ENCODE measurements at places on chromosomes 1 and 21. TPM values are rescaled to one million over a fixed set of nuclear protein-coding genes. Genes with fewer than 3 reads are reported as not detected.

Gene RPTN
- not detected for total RNA-seq

Gene RGS8
- total RNA-seq = not detected

Gene SPRR1A
- not detected for total RNA-seq

Gene HCRTR1
- total RNA-seq = 0.67 TPM

Gene BARHL2
- total RNA-seq = not detected

Gene PRAMEF8
- not detected for total RNA-seq

Gene DIO1
- not detected for total RNA-seq

Gene MATN1
- not detected for total RNA-seq

Gene ANKRD65
- 2.1 TPM for total RNA-seq

Gene NTMT2
- 5.9 TPM for total RNA-seq

Gene DDAH1
- total RNA-seq = 4.1 TPM

Gene SYPL2
- 30.4 TPM for total RNA-seq

Gene NEK2
- total RNA-seq = 0.25 TPM

GRCh38 chr1:190908691-190909090 lies 431.0 kb upstream of the BRINP3 start:
- DNase-seq = no peak

- no peak for DNase-seq
These were observed 112.5 kb downstream of the RRAGC start for GRCh38 chr1:38746941-38747600.

DNA sequence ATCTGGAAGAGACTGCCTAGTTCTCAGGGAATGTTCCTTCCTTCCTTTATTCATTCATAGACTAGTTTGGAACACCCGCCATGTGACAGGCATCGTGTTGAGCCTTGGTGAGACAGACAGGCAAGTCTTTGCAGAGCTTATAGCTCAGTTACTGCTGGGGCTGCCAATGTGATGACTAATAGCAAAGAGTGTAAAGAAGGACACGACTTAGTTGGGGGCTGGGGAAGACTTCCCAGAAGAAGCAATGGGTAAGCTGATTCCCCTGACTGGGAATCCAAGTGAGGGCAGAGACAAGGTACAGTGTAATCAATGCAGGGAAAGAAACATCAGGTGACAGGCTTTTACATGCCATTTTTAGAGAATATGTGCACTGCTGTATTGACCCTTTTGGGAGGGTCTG lies 51.2 kb downstream of the TENT5C start:
- DNase-seq = no peak

DNA sequence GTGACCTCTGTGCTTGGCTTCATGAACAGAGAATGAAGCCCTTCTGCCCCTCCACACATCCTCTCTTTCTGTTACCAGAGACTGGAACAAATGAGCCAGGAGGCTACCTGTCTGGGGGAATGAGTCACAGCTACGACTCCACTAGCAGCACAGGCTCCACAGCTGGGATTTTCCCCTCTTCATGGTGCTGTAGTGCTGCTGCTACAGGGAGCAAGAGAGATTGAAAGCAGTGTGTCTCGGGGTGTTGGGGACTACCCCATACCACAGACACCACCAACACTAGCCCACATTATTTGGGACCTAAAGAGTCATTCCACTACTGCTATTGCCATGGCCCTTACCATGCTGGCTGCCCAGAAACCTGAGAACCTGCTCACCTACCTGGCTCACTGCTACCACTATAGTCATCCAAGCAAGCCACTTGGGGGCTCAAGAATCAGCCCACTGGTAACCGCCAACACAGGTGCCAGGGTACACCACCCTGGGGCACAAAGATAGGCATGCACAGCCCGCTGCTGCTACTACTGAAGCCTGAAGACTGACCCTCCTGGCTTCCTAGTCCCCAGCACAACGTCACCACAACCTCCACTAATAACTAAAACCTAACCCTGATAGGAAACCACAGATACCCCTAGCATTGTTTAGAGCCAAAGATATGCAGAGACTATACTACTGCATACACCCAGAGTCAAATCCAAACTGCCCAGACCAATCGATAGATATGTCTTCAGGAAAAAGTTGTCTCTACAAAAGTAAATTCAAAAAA lies 17.7 kb downstream of the CD1E start:
- no peak for DNase-seq

DNA sequence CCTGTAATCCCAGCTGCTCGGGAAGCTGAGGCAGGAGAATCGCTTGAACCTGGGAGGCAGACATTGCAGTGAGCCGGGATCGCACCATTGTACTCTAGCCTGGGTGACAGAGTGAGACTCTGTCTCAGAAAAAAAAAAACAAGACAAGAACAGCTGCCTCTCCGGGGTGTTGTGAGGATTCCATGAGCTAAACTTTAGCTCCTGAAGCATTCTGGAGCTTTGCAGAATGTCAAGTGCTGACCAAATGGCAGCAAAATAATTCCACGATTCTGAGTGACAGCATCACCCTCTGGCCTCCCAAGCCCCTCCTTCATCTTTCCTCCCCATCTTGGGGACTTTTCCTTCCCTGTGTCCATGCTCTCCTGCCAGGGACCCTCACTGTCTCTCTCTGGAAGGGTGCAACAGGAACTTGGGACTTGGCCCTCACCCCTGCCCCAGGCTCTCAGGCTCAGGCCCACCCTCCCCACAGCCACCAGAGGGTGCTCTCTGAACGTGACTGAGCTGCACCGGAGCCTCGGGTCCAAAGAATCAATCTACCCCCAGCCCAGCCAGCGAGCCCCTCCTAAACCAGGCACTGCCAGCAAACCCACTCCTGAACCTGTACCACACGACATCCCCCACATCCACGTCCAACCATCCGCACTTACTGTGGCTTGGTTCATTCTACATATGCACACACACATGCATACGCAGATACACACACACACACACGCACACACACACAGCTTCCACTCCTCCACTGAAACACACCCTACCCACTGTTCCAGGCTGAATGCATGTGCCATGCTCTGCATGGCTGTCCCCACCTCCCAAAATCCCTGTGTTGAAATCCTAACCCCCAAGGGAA lies 45.7 kb downstream of the ACOT7 start:
- DNase-seq = peak; percentile 63

DNA sequence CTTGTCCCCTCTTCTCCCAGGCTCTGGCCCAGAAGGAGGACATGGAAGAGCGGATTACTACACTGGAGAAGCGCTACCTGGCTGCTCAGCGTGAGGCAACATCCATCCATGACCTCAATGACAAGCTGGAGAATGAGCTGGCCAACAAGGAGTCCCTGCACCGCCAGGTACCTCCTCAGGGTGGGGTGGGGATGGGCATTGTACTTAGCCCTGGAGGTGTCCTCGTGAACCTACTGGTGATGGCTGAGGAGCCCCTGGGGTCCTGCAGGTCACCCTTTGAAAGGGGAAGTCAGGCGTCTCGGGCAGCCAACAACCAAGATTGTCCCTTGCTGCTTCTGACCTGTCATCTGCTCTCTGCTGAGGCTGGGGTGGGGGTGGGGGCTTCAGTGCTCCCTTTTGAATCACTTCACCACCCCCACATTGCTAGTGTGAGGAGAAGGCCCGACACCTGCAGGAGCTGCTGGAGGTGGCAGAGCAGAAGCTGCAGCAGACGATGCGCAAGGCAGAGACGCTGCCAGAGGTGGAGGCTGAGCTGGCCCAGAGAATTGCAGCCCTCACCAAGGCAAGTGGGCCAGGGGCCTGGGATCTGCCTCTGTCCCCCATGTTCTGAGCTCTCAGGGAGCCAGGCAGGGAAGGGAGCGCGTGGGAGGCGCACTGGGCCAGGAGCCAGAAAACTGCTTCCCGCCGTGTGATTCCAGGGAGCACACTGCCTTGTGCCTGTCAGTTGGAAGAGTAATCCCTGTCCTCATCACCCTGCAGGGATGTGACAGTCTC lies 19.7 kb downstream of the PPFIA4 start:
- no peak for DNase-seq

- no peak for DNase-seq
These were observed 246.4 kb upstream of the HOOK1 start for GRCh38 chr1:59568158-59568935.

- no peak for DNase-seq
These were observed 4.4 kb downstream of the TMCO1 start for GRCh38 chr1:165764277-165764676.

DNA sequence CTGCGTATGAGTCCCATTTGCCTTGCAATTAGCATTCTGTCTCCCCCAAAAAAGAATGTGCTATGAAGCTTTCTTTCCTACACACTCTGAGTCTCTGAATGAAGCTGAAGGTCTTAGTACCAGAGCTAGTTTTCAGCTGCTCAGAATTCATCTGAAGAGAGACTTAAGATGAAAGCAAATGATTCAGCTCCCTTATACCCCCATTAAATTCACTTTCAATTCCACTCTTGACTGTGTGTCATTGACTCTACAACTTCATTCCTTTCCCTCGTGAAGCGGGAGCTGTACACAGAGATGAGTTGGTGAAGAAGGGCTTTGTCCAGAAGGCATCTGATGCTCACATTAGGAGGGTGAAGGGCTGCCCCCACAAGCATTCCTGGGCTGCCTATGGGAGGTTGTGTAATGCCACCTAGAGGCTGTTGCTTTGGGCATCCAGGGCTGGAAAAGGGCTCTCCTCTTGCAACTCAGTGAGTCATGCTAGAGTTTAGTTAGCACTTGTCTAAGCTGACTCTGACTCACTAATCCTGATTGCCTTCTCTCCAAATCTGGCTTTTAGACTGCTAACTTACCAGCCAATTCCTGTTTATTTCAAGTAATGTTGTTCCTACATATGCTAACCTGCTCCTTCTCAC lies 1.8 kb downstream of the SPRR1B start:
- no peak for DNase-seq

DNA sequence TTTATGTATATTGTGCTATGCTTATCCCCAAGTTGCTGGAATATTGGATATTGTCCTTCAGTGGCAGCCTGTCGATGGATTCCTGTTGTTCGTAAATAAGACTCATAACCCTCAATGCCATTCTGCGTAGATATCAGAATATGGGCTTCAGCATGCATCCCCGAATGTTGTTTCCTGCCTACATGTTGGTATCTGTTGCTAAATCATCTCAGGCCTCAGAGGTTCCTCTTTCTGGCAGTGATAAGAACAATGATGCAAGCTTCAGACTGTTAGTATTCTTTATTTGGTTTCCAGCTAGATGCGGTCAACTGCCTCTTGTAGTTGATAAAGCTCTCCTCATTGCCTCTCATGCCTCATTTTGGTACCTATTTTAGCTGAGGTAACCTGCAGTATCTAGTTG lies 2082.6 kb downstream of the MRPL39 start:
- no peak for DNase-seq

DNA sequence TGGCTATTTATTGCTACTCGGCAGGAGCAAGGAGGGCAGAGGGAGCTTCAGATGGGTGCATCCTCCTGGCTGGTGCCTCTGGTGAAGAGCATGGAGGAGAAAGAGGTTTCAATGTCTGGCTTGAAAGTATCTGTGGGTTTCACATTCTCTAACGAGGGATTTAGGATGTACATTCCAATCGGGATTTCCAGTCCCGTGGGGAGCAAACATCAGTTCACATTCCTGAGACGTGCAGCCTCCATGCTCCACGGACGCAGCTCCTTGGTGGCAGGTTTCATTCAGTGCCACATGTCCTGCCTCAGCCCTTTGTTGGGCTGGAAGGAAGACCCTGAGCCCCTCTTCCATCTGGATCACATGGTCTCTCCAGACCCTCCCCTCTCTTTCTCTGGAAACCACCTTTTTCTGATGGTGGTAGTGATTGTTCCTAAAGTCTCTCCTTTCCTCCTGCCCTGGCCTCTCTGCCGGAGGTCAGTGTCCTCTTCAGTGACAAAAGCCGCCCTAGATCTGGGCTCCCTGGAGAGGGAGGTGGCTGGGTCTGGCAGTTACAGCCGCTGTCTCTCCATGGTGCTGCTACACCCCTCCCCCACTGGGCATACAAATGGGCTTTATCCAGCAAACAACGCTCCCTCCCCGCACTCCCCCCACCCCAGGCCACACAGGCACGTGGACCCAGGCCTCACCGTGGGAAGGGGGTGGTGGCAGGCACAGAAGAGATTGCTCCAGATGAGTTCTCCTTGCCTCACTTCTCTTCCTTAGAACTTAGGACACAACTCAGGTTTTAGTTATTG lies 826 bp upstream of the CA14 start:
- DNase-seq = no peak

DNA sequence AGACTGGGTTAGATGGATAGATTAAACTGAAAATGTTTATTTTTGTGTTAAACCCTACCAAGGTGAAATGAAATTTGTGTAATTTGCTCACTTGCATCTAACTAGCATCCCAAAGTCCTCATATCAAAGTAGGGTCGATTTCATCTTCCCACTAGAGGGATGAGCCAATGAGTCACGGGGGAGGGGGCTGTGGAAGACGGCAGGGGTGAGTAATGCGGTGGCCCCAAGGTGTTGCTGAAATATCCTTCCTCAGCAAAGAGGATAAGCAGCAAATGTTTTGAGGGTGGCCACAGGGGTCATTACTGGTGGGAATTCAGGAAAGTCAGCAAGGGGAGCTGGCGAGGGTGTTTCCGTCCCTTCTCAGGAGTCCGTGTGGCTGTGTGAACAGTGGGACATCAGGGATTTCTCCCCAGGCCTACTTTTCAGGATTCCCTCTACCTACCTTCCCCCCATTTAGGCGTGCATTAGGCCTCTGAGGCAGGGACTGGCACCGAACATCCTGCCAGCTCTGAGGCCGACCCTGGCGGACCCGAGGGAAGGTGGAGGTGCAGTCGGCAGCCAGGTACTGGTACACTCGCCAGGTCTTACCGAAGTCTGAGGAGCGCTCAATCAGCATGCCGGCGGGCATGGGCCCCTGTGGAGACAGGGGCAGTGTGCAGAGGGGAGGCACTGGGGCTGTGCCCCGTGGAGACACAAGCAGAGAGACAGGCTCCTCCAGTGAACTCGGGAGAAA lies 18.1 kb downstream of the LAMB3 start:
- DNase-seq = no peak

GRCh38 chr1:11431941-11432507 lies 46.9 kb upstream of the DISP3 start:
- DNase-seq = no peak

DNA sequence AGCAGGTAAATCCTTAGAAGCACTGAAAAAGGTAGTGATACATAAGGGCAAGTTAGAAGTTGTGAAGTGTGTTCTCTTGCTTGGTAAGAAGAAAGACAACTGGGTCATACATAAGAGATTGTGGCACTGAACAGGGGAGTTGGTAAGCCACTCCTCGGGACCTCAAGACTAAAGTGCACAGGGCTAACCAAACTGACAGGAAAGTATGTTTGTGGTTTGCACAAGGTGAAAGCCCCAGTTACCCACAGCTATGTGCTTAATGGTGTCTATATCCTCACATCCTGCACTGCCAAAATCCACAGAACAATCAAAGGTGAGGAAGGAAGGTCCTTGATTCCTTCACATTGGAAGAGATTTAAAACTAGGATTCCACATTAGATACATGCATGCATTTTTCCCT lies 276.5 kb downstream of the DNM3 start:
- no peak for DNase-seq

- DNase-seq = peak; percentile 78
These were observed 91.9 kb upstream of the SSX2IP start for GRCh38 chr1:84781946-84782771.

Data from left ventricle myocardium superior (tissue), 1 donor.